Dorsolateral prefrontal cortex (tissue), 122 donors: ENCODE measurements at places on chromosomes 5 and 9.

GRCh38 chr5:960551-960950, 48.1 kb upstream of the NKD2 start:
- DNase-seq = no peak

DNA sequence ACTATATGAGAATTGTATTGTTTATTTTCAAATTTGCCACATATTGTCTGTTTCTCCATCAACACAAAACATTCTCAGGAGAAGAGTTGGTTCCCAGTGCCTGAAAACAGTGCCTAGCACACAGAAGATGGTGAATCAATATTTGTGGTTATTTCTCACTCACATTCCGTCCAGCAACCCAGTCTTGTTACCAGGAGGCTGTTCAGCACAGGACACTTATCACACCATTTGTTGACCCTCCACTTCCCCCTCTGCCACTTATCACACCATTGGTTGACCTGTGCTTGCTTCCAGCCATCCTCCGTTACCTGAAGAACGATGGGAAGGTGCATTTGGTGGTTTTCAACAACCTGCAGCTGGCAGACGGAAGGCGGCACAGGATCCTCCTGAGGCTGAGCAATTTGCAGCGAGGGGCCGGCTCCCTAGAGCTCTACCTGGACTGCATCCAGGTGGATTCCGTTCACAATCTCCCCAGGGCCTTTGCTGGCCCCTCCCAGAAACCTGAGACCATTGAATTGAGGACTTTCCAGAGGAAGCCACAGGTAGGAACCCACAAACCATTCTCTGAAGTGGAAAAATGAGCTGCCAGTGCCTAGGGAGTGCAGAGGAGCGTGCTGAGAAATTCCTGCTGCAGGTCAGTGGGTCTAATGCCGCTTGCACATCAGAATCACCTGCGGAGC, 20.5 kb downstream of the THBS4 start:
- no peak for DNase-seq

GRCh38 chr5:178194026-178194425, 6.9 kb upstream of the GMCL2 start:
- no peak for DNase-seq

GRCh38 chr9:137017791-137018497, 10.1 kb downstream of the ABCA2 start:
- no peak for DNase-seq

- DNase-seq = no peak
These were observed 176.7 kb downstream of the NTRK2 start for GRCh38 chr9:84845956-84846900.

- DNase-seq = no peak
These were observed 373.0 kb upstream of the MEF2C start for GRCh38 chr5:89255845-89256463.

- DNase-seq = no peak
These were observed 65.9 kb downstream of the PRDM6 start for GRCh38 chr5:123154886-123155445.

DNA sequence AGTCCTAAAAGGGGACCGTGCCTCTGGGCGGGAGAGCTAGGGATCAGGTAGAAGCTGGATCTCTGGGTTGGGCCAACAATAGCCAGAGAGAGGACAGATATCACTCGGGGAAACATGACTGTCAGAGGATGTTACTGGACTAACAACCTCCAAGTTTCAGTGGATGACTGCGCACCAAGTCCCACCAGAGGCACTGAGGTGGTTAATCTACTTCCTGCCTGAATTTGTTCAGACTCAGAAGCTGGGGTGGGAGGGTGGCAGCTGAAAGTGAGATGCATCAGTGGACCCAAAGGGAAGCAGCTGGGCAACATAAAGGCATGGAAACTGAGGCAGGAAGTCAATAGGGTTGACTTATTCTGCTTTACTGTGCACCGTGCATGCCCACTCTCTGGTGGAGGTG, 130.1 kb upstream of the SLC44A1 start:
- no peak for DNase-seq

- no peak for DNase-seq
These were observed 8.1 kb upstream of the KLF9 start for GRCh38 chr9:70422371-70423043.

- DNase-seq = no peak
These were observed 221.4 kb downstream of the SPATA31D1 start for GRCh38 chr9:82209797-82210470.

GRCh38 chr9:36797471-36798220, 225.0 kb downstream of the MELK start:
- DNase-seq = no peak

DNA sequence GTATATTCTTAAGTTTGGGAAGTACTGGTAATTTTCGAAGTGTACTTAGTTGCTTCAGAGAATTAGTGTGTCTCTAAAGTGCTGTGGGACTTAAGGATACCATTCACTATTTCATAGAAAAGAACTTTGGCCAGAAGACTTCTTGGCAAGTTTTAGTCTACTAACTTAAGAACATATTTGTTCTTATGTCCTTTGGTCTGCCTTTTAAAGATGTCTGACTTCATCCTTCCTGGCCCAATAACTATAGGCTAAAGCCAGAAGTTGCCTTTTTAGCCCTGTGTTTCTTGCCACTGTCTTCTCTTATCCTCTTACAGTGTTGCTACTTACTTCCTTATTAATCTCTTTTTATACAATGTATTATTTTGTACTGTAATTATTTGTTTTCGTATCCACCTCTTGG, 6.3 kb downstream of the RBM27 start:
- no peak for DNase-seq

DNA sequence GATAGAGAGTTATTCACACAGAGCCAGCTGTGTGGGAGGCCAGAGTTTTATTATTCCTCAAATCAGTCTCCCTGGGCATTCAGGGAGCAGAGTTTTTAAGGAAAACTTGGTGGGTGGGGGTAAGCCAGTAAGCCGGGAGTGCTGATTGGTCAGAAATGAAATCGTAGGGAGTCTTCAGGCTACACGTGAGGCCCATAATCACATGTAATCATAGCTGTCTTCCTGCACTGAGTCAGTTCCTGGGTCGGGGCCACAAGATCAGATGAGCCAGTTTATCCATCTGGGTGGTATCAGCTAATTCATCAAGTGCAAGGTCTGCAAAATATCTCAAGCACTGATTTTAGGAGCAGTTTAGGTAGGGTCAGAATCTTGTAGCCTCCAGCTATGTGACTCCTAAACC, 10.8 kb upstream of the TTC39B start:
- DNase-seq = no peak

- DNase-seq = no peak
These were observed 1151.8 kb downstream of the CDH12 start for GRCh38 chr5:21701317-21701716.

DNA sequence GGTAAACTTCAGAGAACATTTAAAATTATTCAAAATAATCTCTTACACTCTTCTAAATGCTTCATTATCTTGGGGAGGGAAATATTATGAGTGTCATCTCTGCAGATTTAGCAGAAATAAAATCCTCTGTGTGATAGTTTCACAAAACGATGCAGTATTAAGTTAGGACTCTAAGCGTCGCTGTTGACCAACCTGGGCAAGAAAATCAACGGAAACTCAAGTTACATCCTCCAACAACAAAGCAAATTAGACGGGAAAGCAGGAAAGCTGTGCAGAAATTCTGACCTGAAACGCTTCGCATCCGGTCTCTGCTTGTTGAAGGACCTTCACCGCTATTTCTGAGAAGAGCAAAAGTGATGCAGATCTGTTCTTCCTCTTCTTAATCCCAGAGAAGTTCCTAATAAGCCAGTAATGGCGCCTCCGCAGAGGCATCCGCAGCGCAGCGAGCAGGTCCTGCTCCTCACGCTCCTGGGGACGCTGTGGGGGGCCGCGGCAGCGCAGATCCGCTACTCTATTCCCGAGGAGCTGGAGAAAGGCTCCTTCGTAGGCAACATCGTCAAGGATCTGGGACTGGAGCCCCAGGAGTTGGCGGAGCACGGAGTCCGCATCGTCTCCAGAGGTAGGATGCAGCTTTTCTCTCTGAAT, at the start of gene PCDHGA6:
Gene PCDHGA6 (plus strand): TSS at position 219 of the 645 bp plus-strand sequence. CDS start 193 bp downstream, at position 412.
- no peak for DNase-seq

DNA sequence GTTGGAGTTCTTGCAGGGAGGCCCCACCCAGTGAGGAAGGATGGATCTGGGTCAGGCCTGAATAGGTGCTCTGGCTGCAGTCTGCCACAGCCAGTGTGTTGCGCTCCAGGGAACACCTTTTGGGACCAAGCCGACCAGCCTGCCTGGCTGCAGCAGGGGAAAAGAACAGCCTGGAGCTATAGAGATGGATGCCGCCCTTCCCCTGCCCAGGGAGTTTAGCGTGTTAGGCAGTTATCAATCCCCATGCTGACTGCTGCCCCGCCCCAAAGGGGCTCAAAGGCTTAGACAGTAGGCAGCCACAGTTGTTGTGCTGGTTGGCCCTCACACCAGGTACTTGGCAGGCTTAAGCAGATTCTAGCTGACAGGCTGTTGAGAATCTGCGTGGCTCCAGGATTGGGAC, 153.4 kb upstream of the ADAMTS19 start:
- DNase-seq = no peak

- DNase-seq = no peak
These were observed 334.6 kb upstream of the MPDZ start for GRCh38 chr9:13614060-13614459.

- DNase-seq = peak; percentile 85
These were observed 23.4 kb downstream of the SPACA9 start for GRCh38 chr9:132901858-132902831.

- DNase-seq = no peak
These were observed 1.1 kb upstream of the GNPDA1 start for GRCh38 chr5:142013734-142014521.

- no peak for DNase-seq
These were observed 151.4 kb downstream of the ICE1 start for GRCh38 chr5:5573798-5574380.
